ENCODE measurements at places on chromosomes 16 and 17.

DNA sequence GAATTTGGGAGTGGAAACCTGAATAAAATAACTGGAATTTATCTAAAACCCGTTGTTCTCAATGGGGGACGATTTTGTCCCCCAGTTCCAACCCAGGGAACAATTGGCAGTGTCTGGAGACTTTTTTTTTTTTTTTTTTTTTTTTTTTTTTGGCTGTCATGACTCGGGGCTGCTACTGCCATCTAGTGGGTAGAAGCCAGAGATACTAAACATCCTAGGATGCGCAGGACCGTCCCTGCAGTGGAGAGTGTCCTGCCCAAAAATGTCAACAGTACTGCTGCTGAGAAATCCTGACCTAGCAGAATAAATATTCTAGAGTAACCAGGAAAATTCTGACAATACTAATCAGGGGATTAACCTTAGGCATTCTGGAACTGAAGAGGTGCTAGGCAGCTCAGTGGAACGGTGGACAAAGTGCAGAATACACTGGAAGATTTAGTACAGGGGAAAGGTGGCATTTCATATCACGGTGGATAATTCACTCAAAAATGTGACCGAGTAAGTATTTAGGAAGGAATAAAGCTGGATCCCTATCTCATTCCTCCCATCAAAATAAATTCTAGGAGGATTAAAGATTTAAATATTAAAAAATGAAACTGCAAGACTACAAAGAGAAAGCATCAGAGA, 107.6 kb downstream of the SPECC1 start:
- DNase-seq: peak; percentile 46

DNA sequence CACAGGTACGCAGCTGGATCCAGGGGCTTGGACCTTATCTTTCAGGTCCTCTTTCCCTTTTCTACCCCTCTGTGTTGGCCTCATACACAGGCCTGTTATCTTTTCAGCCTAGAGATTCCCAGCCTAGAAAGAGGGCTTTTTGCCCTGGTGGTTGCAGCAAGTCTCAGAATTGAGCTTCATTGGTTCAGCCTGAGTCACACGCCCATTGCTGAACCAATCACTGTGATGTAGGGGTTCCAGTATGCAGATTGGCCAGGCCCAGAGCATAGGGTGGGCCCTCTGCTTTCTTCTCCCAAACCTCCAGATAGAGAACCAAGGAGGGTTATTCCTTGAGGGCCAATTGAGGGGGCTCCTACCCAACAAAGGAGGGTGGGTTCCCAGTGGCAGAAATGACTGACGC, 32.8 kb downstream of the GPT2 start:
- DNase-seq: no peak

DNA sequence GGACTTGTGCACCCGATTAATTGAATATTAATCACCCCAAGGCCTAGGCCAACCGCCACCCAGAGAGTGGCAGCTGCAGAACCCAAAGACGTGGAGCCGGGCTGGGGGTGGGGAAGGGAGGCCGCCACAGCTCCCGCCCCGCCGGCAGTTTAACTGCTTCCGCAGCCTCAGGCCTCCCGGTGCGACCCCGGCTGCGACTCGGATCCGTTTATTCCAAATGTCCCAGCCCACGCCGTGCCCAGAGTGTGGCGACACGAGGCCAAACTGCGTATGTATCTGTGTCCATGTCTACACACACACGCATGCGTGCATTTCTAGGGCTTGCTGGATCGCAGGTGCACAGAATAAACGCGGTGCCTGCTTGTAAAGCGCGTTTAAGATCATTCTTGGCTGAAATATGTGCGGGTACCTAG, 802 bp upstream of the TOB1 start:
- DNase-seq: peak; percentile 60

DNA sequence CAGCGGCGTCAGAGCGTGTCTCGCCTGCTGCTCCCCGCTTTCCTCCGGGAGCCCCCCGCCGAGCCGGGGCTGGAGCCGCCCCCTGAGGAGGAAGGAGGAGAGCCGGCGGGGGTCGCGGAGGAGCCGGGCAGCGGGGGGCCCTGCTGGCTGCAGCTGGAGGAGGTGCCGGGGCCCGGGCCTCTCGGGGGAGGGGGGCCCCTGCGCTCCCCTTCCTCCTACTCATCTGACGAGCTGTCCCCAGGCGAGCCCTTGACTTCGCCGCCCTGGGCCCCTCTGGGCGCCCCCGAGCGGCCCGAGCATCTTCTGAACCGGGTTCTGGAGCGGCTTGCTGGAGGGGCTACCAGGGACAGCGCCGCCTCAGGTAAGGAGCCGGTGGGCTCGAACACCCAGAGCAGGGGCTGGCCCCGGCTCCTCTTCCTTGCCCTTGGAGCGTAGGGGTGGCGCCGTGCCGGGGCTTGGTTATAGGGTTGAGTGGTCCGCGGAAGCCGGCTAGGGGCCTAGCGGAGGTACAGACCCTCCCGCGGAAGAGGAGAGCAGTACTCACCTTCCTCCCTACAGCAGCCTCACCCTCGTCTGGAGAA, 841 bp downstream of the RAPGEFL1 start:
- DNase-seq: no peak

GRCh38 chr16:57757883-57758282, 22.3 kb downstream of the KATNB1 start:
- DNase-seq: no peak

DNA sequence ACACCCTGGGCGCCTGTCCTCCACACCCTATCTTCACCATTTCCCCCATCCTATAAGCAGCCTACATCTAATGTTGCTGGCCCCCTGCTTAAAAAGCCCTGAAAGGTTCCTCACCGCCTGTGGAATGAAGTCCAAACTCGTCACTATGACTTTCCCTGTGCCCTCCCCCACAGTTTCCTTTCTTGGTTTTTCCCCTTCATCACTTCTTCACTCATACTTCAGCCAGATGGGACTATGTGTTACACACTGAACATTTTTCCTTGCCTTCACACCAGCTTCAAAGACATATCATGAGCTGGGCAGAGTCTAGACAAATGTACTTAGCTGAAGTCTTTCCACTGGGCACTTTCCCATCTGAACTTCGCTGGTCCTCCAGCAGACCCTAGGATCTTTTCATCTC, 1.5 kb upstream of the MARCHF10 start:
- no peak for DNase-seq

GRCh38 chr17:76213491-76213890, 26.8 kb downstream of the RNF157 start:
- no peak for DNase-seq

GRCh38 chr17:14269473-14269872, 31.4 kb upstream of the HS3ST3B1 start:
- DNase-seq: no peak

GRCh38 chr16:21684199-21684598, 20.4 kb downstream of the OTOA start:
- peak; percentile 24 for DNase-seq

DNA sequence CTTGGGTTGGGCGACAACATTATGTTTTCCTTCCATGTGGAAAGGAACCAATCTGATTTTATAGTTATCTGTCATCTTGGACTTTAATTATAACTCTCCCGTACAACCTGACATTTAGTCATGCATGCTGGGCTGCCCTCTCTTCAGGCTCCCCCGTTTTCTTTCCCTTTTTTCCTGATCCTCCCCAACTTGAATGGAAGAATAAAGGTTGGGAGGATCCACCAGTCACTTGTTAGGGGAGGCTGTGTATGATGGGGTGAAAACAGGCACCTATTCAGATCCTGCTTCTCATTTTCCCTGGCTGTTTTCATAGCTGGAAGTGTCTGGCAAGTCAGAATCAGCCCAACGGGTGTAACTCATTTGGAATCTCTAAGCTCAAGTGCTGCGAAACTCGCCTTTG, 267.2 kb upstream of the SALL1 start:
- no peak for DNase-seq

DNA sequence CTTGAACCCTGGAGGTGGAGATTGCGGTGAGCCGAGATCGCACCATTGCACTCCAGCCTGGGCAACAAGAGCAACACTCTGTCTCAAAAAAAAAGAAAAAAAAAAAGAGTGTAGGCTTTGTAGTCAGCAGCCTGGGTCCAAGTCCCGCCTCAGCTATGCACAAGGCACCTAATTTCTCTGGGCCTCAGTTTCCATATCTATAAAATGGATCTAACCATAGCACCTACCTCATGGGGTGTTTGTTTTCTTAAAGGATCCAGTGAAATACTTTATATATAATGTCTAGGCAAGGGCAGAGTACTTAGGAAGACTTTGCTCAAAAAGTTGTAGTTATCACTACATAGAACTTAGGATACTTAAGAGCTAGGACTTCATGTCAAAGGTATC, 45.4 kb upstream of the NFAT5 start:
- DNase-seq: no peak

- DNase-seq: no peak
Observed at GRCh38 chr17:8494021-8494420, 58.3 kb downstream of the NDEL1 start.

DNA sequence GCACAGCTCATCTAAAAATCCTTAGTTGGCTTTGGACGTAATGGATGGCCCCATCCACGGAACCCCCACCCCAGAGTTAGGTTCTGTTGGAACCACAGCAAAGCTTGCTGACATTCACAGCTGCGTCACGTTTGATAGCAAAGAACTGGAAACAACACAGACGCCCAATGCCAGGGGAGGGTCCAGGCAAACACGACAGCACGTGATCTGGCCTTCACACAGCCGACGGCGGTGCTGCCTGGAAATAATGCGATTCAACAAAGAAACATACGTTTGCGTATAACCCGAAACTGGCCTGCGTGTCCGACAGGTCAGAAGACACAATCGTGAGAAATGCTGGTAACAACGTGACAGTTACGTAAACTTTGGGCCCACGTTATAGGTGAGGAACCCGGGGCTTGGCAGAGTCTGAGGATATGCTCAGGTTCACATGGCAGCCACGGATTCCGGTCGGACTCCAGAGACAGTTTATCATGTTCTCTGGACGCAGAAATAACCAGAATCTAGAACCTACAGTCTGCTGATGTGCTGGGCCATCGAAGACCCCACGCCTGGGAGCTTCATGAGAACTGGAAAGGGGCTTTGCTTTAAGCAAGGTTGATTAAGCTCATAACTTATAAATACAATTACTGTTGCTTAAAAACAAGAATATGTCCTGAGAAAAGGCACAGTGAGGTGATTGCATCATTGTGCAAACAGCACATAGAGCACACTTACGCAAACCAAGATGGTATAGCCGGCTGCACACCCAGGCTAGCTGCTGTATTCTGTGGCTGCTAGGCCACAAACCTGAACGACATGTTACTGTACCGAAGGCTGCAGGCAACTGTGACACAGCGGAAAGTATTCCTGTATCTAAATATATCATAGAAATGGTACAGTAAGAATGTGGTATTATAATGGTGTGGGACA, 70.4 kb downstream of the RPH3AL start:
- DNase-seq: no peak

GRCh38 chr16:70377782-70378181, 31.1 kb downstream of the DDX19A start:
- no peak for DNase-seq

- DNase-seq: peak; percentile 91
Observed at GRCh38 chr16:637081-638018, 1.2 kb upstream of the METTL26 start.

DNA sequence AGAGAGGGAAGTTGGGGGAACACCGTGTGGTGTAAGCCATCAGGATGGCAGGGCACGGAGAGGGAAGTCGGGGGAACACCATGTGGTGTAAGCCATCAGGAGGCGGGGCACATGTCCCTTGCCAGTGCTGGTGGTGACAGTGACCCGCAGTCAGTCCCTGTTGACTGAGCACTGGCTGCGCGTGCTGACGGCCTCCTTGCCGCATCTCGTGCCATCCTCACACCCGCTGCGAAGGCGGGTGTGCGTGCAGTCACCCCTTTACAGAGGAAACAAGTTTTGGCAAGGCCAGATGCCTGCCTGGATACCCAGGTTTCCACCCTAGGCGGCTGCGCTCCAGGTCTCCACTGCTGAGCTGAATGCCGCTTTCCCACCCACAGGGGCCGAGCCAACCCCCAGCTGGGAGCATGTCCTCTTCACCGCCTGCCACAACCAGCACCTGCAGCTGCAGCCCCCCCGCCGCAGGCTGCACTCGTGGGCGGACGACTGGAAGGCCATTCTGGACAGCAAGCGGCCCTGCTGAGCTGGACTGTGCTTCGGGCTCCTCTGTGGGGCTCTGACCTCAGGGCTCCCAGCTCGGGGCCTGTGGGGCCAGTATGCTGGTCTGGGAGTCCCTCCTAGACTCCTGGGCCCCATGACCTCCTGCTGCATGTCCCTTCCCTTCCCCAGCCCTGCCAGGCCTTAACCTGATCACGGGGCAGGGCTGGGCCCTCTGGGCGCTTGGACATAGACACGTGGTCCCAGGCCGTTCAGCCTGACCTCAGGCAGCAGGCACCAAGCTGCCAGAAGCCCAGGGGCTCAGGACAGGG, 43.5 kb downstream of the NT5M start:
- peak; percentile 73 for DNase-seq

GRCh38 chr17:48571024-48571818, 6.9 kb downstream of the HOXB4 start:
- DNase-seq: no peak

- no peak for DNase-seq
Observed at GRCh38 chr16:46717692-46718091, 28.2 kb downstream of the ORC6 start.

DNA sequence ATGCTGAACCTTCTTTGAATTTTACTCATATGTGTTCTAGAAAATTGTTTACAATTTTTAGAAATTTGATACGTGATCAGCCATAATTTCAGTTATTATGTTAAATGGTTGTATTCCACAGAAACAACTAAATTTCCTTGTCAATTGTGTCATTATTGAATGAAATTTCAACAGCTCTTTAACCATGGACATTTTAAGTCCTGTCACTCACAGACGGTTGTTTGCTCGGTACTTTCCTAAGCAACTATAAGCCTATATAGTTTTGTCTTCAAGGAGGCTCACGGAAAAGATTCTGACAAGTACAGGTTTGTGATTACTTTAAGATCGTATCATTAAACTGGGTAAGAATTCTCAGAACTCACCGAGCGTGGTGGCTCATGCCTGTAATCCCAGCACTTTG, 31.8 kb downstream of the SLC39A11 start:
- peak; percentile 53 for DNase-seq

GRCh38 chr16:1163567-1164055, 10.7 kb downstream of the CACNA1H start:
- no peak for DNase-seq

- no peak for DNase-seq
Observed at GRCh38 chr16:57026778-57027062, 37.4 kb downstream of the NLRC5 start.

GRCh38 chr16:57507136-57508034, 21.1 kb upstream of the DOK4 start:
- DNase-seq: no peak

- no peak for DNase-seq
Observed at GRCh38 chr17:55689672-55690071, 33.0 kb downstream of the TMEM100 start.

GRCh38 chr16:69754469-69755310, at the start of gene NOB1:
Gene NOB1, minus strand, starts transcription at chr16:69754926. Its CDS starts 16 bp downstream, at chr16:69754910.
- peak; percentile 94 for DNase-seq
